ENCODE measurements at places on chromosomes 1 and 21.

DNA sequence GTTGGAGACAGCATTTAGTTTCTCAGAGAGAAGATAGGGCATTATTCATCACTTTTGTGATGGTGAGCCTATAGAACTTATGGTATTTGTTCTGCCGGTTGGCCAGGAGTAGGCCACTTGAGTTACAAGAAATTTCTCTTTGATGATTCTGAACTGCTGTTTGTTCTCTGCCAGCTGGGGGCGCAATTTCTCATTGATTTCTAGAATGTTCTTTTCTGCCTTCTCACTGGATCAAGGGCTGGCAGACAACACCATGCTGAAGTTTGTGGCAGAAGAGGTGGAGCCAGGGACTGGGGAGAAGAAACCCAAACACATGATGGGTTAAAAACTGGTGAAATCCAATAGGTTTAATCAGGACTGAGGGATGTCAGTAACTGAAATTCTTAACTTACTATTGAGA, 360.6 kb downstream of the FAM72C start:
- peak; percentile 42 for DNase-seq

DNA sequence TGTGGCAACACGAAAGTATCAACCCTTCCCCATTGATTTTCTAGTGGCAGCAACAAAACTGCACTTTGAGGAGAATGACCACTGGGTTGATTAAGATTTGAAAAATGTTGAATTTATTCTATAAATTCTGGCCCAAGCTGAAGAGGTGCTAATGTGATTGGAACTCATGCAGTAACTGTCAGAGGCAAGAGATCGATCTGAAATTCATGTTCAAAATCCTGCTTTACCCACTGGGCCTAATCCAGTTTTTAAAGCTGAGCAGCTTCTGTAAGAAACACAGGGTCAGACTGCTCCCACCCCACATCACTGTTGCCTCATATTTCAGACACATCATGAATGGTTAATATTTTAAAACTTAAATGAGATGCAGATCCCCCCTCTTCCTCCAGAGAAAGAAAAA, 617.5 kb upstream of the BEND5 start:
- no peak for DNase-seq

- DNase-seq, result no peak
Measured at GRCh38 chr1:239617259-239617658, 230.9 kb downstream of the CHRM3 start.

DNA sequence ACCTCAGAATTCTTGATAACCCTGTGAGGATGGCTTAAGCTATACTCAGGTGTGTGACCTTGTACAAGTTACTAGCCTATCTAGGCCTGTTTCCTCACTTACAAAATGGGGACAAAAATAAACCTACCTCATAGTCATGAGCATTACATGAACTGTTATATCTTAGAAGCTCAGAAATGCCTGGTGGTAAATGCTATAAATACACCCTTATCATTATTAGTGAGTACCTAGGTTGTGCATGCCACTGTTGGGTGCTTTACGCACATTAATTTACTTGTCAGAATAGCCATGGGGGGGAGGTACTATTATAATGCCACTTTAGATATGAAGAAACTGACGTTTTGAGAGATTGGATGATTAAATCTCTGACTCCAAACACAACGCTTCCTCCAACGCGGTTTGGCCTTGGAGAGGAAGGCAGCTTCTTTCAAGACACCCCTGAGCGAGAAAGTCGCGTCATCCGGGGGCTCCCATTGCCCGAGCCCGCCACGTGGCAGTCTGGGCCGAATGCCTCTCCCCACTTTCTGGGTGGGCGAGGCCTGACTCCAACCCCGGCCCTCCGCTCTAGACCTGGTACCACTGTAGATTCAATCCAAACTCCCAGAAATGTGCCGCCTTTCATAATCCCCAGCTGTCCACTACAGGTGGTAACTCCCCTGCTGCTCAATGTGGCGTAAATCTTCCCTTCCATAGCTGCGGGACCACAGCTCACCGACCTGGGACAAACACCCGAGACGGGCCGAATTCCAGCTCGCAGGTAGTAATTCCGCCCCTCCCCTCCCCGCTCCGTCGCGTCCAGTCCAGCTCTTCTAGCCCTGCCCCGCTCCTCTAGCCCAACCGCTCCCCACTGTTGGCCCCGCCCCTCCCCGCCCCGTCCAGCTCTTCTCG, 771 bp upstream of the RAD54L start:
- DNase-seq, result peak; percentile 74

- no peak for DNase-seq
Measured at GRCh38 chr1:223872308-223872901, 26.7 kb upstream of the TP53BP2 start.

GRCh38 chr1:229169399-229169798, 101.5 kb upstream of the RAB4A start:
- DNase-seq, result no peak

- peak; percentile 29 for DNase-seq
Measured at GRCh38 chr1:41486371-41487125, 2.1 kb upstream of the EDN2 start.

DNA sequence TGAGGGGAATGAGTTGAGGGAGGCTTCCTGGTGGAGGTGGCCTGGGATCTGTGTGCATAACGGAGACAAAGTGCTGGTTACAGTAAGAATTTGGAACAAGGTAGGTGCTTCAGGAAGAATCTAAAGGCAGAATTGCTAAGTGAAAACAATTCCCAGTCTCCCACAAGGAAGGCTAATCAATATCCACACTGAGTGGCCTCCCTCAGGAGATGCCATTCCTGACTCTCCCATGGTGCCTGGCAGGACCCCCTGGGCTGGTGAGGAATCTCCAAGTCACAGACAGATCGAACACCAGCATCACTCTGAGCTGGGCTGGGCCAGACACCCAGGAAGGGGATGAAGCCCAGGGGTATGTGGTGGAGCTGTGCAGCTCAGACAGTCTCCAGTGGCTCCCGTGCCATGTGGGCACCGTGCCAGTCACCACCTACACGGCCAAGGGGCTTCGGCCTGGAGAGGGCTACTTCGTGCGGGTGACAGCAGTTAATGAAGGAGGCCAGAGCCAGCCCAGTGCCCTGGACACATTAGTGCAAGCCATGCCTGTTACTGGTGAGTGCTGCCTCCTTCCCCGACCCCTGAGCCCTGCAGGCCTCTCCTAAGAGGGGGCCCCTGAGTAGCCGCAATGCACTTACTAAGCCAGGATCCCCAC, 30.7 kb downstream of the IGFN1 start:
- no peak for DNase-seq

DNA sequence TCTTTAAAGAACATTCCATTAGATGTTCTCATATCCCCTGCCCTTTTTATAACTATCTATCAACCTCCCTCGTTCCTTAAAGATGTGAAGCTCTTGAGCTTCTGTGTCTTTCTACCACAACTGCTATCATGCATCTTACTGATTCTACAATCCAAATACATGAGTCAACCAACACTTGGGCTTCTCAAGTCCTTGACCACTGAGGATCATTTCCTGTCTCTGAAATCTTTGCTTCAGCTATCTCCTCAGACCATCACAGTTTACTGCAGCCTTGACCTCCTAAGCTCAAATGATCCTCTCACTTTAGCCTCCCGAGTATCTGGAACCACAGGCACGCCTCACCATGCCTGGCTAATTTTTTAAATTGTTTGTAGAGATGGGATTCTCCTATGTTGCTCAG, 75.2 kb downstream of the FMO4 start:
- no peak for DNase-seq

DNA sequence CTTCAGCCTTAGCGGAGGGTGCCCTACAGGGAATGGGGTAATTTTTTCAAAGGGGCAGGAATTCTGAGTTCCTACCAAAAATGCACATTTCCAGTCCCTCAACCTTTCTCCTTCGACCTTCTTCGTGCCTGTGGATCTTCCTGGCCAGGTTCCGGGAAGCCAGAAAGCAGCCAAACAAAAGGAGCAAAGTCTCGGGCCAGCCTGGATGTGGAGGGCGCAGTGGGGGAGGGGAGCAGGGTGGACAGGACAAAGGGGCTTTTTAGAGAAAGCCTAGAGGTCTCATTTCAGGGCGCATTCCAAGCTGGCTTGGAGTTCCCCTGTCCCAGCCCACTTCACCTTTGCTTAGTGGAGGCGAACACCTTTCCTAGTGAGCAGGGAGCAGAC, 2.9 kb upstream of the INAVA start:
- no peak for DNase-seq

- no peak for DNase-seq
Measured at GRCh38 chr1:33168556-33169289, 13.1 kb downstream of the TRIM62 start.

GRCh38 chr1:53350853-53351767, 23.2 kb upstream of the LRP8 start:
- no peak for DNase-seq

GRCh38 chr21:36889401-36889800, 77.1 kb downstream of the HLCS start:
- no peak for DNase-seq

DNA sequence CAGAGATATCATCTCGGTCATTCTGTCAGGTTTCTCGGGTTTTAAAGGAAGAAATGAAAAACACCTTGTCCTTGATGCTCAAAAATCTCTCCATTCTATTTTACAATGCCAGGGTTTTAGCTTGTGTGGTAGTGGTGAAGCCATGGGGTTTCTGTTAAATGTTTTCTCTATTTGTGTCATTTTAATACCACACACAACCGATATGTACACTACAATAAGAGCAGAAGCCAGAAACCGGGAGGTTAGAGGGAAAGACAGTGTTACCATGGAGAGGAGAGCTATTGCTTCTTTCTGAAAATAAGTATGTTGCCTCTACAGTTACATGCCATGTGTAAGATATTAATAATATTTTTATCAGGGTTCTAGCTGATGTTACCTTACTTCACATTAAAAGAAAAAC, 2.8 kb downstream of the SLC35D1 start:
- DNase-seq, result no peak

- DNase-seq, result no peak
Measured at GRCh38 chr1:87203904-87204303, 124.8 kb upstream of the LMO4 start.

DNA sequence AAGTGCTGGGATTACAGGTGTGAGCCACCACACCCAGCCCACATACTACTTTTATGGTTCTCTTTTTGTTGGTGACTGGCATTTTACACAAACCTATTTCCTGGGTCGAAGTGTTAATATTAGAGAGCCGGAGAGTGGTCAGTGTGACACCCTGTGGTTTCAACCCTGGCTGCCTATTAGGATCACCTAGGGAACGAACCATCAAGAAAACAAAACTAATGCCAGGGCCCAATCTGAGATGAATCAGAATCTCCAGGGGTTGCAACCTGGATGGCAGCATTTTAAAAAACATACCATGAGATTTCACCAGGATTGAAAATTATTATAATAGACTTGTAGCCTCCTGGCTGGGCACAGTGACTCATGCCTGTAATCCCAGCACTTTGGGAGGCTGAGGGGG, 6.1 kb downstream of the MRPS21 start:
- no peak for DNase-seq

- DNase-seq, result no peak
Measured at GRCh38 chr1:4175566-4176405, 275.7 kb upstream of the C1orf174 start.

GRCh38 chr1:223008808-223009207, 134.2 kb downstream of the TLR5 start:
- DNase-seq, result no peak

- peak; percentile 84 for DNase-seq
Measured at GRCh38 chr1:109669246-109669948, 1.5 kb downstream of the GSTM2 start.

- DNase-seq, result no peak
Measured at GRCh38 chr1:41023279-41023990, 1.9 kb upstream of the SLFNL1 start.

DNA sequence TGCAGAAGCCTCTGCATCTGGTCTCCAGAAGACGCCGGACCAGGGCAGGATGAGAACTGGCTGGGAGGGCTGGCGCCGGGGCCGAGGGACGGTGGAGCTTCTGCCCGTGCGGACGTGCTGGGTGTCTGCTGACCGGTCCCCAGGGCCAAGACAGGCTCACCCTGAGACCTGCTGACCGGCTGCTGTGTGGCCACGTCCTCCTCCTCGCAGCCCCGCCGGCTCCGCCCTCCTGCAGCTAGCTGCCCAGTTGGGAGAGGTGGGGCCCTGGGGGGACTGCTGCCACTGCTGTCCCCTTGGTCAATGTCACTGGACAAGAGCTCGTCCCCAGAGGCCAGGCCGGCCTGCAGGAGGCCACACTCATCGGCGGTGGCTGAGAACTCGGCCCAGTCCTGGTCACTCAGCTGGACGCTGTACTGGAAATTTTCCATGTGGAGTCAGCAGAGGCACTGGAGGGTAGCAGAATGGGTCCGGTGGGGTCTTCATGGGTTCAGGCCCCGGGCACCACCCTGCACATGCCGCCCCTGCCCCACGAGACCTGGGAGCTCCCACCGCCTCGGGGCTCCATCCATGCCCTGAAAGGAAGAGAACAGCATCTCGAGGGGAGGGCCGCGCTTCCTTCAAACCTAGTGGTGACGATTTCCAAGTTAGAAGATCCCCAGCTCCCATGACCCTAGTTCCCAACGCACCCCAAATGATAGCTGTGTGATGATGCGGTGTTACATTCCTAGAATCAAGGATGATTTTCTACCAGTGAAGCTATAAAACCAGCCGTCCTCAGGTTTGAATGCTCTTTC, 1.1 kb downstream of the PERM1 start:
- DNase-seq, result no peak

- no peak for DNase-seq
Measured at GRCh38 chr1:176959191-176959820, 205.2 kb downstream of the ASTN1 start.

DNA sequence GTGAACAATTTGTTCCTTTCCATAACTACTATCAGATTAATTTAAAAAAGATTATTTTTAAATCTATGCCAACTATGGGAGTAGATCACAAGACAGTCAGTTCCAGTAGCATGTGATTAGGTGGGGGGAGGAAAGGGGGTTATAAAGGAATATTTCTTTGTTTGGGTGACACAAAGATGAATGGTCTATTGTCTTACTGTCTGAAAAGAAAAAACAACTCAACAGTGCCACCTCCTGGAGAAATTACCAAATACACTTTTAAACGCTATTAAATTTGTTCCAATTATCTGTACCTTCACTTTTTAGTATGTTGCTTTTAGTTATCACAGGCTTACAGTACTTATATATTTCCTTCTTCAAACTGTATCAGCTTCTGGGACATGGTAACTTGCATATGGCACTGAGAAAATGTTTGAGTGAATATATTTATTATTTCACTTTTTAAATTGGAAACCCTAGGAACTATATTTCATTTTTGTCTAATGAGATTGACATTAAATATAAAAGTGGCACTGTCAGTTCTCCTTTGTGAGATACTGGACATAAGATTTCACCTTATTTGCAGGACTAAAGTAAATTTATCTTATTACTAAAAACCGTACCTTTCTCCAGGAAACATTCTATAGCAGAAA, 1.7 kb upstream of the SORT1 start:
- DNase-seq, result peak; percentile 75

- DNase-seq, result no peak
Measured at GRCh38 chr1:118983558-118984041, 4.5 kb downstream of the TBX15 start.

DNA sequence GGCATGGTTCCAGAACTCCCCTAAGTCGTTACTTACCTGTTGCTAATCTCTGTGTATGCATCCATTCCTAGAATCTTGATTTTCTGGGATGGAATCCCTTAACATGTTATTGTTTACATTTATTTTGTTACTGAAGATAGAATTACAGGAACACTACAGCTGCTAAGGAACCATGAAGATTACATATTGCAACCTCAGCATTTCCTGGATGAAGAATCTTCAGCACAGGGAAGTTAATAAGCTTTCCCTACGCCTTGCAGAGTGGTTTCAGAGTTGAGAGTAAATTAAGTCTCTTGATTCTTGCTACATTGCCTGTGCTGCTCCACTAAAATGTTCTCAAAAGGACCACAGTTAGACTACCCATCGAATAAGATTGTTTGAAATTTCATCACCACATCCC, 31.4 kb upstream of the GBP6 start:
- no peak for DNase-seq

GRCh38 chr1:50959303-50959912, 659 bp downstream of the FAF1 start:
- peak; percentile 57 for DNase-seq

Measured in KBM-7 (cell line).